ENCODE measurements at places on chromosomes 11 and 22. TPM values are rescaled to one million over a fixed set of nuclear protein-coding genes. Genes with fewer than 3 reads are reported as not detected.

The IGLL5 gene
- total RNA-seq = not detected

GRCh38 chr11:35387111-35387982 lies 32.0 kb downstream of the SLC1A2 start:
- no peak for DNase-seq

DNA sequence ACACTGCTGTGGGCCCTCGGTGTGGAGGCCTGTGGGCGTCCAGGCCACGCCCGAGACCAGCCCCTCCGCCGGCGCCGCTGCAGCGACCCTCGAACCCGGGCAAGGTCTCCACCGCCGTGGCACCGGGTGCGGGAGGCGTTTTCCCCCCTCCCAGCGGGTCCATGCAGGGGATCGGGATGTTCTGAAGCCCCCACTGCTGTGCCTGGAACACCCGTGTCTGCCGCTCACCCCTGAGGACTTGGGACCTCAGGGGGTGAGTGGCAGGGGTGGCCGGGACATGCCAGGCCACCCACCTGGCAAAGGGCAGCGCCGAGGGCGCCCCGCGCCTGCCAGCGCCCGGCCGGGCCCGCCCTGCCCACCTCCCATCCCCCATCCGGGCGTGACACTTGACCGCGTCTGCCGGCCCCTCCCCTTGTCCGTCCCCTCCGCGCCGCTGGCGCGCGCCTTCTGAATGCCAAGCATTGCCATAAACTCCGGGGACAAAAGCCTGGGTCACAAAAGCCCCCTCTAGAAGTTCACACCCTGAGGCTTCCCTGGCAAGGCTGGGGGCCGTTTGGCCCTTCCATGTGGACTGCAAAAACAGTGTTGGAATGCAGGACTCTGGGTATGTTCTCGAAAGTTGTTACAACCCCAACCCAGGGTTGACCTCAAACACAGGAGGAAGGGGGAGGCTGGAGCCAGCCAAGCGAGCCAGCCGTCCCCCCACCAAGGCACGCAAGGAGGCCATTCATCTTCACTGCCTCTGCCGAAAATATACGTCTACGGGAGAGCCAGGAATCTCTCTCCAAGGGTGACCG lies 819 bp upstream of the KCNQ1OT1 start:
- peak; percentile 53 for DNase-seq

DNA sequence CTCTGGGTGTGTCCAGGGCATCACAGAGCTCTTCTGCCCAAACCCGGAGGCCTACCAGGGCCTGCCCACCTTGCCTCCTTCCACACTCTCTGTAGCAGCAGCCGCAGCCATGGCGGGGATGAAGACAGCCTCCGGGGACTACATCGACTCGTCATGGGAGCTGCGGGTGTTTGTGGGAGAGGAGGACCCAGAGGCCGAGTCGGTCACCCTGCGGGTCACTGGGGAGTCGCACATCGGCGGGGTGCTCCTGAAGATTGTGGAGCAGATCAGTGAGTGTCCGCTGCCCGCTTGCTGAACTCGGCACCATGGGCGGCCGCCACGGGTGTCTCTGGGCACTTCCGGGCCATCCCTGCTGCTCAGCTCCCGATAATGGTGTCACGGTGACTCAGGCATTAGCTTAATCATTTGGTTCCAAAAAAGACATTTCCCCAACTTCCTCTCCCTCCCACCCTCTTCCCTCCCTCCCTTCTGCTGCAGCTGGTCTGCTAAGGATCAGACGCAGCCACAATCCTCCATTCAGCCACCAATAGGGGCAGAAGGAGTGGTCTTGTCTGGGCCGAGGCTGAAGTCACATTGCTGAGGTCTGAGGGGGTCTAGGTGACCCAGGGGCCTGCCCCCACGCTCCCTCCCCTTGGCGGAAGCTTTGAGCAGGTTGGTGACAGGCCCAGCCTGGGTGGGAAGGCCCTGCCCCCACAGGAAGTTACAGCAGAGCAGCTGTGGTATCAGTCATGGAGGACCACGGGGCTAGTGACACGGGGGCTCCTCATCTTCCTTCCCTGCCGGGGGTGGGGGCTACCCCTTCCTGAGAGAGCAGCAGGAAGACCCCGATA lies 950 bp downstream of the FERMT3 start:
- DNase-seq = no peak

DNA sequence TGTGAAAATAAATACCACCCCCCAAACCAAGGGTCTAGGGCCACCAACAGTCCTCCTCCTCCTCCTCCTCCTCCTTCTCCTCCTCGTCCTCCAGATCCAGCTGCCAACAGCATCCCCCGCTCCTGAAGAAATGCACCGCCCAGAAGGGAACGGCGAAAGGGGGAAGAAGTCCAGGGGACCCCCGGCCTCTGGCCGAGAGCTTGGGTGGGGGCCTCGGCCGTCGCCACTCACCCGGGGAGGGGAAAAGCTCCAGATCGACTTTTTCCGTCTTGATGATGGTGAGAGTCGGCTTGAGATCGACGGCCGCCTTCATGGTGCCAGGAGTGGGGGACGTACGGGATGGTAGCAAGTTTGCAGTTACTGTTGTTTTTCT lies 65.7 kb downstream of the ETS1 start:
- no peak for DNase-seq
